B cell (primary cell): ENCODE measurements at places on chromosomes 11 and 22.

DNA sequence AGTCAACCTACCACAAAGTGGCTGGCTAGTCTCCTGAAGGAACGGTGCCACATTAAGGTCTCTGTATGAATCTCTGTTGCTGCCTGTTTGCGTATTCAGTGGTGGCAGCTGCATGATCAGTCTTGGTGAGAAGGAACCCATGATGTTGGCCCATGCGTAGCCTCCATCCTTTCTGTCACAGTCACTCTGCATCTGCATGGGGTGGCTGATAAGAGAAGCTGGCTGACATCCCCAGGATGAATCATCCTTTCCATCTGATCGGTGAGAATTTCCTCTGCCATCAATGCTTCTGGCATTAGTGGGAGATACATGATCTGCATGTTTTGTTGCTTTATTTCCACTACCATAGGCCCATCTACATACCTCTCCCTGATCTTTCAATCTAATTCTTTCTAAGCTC is 199.0 kb upstream of the NECTIN1 start:
- DNase-seq = no peak

DNA sequence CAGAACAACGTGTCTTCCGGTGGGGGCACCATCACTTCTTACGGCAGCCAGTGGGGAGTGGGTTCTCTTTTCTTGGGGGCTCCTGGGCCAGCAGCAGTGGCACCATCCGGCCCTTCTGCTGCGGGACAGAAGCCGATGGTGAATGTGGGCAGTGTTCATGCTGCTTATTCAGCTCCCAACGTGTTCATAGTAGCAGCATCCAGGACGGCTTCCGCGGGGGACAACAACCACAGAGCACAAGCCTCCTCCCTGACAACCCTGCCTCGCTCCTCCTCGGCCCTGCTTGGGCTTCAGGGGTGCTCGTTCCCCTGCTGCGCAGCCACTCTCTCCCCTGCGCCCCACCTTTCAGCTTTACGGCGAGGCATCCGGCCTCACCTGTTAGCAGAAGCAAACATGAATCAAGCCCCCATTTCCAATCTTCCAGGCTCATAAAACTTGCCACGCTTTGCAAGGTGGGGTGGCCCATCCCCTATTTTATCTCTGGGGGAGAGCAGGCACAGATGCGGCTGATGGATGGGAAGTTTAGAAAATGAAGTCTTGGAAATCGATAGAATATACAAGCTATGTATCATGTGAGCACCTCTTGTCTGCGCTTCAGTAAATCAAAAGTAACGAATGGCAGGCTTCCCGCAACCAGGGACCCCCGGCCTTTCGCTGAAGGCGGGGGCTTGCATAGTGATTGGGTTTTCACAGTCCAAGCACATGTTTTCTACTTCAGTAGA is 191.8 kb upstream of the NECTIN1 start:
- DNase-seq = no peak

DNA sequence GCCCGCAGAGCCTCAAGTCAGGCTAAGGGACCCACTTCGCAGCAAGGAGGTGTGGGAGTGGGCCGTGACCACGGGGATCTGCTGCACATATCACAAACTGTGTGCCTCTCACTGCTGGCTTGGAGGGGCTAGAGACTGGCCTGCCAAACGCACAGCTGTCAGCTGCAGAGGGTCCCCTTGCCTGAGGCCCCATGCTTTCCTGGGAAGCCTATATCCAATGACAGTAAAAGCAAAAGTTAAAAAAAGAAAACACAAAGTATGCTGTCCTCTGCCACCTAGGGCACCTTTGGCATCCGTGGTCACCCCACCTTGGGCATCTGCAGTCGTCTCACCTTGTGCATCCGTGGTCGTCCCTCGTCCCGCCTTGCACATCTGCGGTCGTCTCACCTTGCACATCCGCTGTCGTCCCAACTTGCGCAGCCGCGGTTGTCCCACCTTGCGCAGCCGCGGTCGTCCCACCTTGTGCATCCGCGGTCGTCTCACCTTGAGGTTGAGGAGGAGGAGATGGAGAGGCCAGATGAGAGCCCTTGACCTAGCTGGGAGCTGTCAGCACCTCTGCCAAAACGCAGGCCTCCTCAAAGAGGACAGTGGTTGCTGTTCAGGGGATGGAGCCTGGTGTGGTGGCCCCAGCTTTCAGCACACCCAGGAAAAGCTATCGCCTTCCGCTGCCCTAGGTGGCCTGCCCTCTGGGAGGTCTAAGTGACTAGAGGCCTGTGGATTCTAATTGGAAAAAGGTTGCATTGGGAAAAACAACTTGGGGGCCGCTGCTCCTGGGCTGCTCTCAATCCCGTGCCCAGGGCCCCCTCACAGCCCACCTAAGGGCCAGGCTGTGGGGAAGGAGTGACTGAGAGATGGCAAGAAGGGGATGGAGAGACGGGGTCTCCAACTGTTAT is 90.5 kb downstream of the MYEOV start:
- DNase-seq = no peak

DNA sequence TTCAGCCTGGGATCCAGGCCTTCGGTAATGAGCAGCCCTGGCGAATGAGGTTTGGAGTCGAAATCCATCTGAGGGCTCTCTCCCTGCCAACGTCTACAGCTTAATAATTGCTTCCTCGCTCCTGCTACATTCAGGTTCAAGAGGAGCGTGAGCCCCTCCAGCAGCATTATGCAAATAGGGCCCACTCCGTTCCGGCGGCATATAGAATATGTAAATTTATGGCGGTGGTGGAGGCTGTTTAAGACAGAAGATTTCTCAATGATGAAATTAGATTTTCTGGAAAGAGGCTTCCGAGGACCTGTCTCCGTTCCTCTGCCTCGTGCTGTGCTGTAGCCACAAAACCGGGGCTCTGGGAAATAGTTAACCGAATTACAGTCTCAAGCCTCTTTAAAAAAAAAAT is 402.8 kb downstream of the MIAT start:
- DNase-seq = no peak

DNA sequence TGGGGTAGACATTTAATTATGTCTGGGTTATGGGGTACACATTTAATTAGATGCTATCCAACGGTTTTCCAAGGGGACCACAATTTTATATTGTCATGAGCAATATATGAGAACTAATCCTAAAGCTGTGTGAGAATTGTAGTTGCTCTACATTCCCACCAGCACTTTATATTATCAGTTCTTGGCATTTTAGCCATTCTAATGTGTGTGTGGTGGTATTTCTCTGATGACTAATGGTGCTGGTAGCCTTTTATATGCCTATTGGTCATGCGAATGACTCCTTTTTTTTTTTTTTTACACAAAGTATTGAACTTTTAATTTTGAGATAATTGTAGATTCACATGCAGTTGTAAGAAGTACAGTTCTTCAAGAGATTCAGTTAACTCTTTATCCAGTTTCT is 26.2 kb downstream of the TMEM135 start:
- DNase-seq = no peak

GRCh38 chr22:47111626-47112581 is 349.5 kb downstream of the TBC1D22A start:
- no peak for DNase-seq

GRCh38 chr11:69075421-69076128 is 26.8 kb downstream of the TPCN2 start:
- DNase-seq = no peak

DNA sequence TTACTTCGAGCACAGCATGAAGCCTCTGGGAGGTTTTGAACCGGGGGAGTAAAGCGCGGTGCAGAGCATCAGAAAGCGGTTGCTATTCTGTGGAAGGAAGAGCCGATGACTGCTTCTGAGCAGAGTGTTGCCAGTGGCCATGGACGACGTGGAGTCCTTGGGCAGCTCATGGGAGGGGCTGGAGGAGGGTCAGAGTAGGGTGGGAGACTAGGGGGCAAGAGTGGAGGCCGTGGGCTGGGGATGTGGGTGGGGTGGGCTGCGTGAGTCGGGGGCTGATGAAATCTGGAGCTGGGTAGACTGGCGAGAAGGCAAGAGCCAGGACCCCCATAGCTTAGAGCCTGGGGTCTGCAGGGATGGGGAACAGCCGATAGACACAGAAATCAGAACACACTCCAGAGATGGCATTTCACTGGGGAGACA is 40.2 kb downstream of the TBC1D22A start:
- DNase-seq = no peak

DNA sequence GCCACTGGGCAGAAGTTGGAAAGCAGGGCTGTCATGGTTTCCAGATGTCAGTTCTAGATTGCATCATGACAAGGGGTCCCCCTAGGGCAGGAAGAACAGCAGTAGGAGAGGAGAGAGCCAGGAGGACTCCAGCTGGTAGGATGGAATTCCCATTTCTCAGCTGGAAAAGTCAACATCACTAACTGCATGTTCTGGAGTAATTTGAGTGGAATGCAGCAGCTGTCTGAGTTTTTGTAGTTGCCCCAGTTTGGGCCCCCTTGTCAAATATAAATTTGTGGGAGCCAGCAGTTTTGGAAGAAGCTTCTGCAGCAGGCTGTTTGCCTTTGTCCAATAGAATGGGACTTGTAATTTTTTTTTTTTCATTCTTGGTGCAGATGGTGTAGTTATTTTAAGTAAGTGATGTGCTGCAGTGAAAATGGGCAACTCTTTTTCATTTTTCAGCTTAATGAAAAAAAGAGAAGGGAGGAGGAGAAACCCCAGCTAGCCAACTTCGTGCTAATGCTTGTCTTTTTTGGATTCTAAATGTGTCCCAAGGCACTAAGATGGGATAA is 86.9 kb downstream of the LDLRAD3 start:
- no peak for DNase-seq

GRCh38 chr11:123069908-123070821 is 8.2 kb upstream of the HSPA8 start:
- DNase-seq = peak; percentile 64

GRCh38 chr11:60988658-60989057 is 17.2 kb downstream of the CD6 start:
- no peak for DNase-seq

DNA sequence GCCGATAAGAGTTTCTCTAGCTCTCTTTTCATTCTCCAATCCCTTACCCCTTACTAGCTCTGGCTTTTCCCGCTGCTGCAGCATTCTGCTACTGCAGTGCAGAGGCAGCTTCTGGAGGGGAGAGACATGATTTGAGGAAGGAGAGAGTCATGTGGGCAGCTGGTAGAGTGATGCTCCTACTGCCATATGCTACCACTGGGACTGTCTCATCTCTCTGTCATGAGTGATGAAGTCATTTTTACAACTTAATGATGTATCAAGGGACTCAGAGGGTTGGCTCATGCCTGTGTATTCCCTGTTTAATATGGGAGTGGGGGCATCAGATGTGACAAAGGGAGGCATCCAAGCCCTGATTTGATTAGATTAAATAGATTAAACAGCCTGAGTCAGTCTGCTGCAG is 11.3 kb downstream of the SLC17A6 start:
- DNase-seq = no peak

DNA sequence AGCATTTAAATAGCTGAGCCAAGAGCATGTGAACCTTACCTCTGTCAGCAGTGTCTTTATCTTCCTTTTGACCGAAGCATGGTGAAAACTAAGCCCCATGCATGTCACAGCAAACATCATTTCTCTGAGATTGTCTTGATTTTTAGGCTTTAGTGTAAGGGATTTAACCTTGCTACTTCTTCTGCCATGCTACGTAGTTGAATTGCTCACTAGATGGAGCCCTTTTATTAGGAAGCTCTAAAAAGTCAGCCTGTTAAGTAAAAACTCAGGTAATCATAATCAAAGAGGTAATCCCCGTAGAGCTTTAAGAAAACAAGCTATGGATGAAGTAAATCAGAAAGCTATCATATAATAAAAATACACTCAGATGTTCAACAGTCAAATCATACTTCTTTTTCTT is 149.5 kb downstream of the PGR start:
- DNase-seq = peak; percentile 28

DNA sequence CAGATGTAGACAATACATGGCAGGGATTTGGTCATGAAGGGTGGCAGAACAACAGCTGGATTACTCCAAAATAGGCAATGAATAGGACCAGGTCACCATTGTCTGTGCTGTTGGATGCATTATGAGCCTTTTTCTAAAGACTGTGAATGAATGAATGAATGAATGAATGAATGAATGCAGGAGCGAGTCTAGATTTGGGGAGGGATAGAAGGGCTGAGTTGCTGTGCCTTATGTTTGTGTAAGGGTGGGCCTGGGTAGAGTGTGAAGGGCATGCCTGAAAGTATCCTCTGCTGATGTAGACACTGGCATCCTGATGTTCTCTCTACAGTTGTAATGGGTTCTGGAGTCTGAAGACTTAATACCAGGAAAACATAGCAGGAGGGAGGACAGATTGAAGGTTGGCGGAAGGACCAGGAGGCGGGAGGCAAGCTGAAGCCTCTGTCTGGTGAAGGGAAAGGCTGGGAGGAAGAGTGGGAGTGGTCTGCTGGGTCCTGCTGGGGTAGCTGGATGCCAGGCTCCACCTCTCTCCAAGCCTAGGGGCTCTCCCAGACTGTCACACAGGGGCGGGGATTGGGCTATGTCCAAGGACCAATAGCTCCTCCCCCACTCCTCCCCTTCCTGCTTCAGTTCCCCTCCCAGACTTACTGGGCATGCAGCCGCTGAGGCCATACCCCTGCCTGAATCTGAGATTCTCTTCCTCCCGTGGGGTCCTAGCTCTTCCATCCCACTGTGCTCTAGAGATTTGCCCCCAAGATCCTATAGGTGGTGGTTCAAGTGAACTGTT is 4.8 kb downstream of the TRIM3 start:
- no peak for DNase-seq

DNA sequence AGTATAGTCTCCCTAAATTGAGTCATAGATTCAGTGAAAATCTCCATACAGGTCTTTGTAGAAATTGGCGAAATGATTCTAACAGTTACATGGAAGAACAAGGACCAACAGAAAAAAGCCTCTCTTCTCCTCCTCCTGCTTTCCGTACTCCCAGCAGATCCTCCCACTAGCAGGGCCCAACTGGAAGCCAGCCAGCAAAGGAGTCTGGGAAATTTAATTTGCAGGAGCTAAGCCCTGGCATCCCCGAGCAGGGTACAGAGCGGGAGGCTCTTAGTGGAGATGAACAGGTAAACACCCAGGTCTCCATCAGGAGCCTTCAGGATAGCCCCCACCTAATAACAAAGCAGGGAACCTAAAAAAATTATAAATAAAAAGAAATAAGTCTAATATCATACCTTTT is 1473.8 kb downstream of the TBC1D22A start:
- DNase-seq = no peak

GRCh38 chr22:50080077-50080465 is 5.2 kb downstream of the MLC1 start:
- no peak for DNase-seq

- DNase-seq = no peak
Observed at GRCh38 chr22:20032407-20032991, 11.6 kb downstream of the TANGO2 start.

- DNase-seq = no peak
Observed at GRCh38 chr11:94926271-94926625, 47.1 kb downstream of the CWC15 start.

GRCh38 chr11:405323-405953 is 9.4 kb downstream of the SIGIRR start:
- DNase-seq = no peak
